ENCODE measurements at places on chromosomes 3 and 15. TPM values are rescaled to one million over a fixed set of nuclear protein-coding genes. Genes with fewer than 3 reads are reported as not detected.

GRCh38 chr3:45799586-45799985 is 3.2 kb upstream of the SLC6A20 start:
- H3K27me3 ChIP-seq, result peaks cover 36% of the 10 kb centered on the region
- H3K4me1 ChIP-seq, result peaks cover 6% of the 10 kb centered on the region
- DNase-seq, result no peak
- no peak overlapping the region for H3K4me3 ChIP-seq
- no peaks in the 10 kb centered on the region for H3K36me3 ChIP-seq

DNA sequence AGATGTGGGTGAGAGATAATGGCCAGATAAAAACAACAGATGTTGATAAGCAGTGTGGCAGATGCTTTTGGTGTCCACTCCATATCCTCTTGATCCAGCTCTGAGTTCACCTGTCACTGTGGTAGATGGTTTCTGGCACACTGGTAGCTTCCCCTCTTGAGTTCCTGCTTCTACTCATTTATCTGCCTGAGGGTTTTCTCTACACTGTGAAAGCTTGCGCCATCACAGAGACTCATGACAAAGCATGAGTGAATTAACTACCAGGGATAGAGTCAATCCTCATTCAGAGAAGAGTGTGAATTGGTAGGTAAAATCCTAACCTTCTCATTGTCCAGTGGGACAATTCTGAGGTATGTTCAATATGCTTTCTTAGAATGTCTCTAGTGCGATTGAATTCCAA is 50.0 kb upstream of the ARHGEF26 start:
- DNase-seq, result no peak
- H3K4me3 ChIP-seq, result no peak overlapping the region
- no peaks in the 10 kb centered on the region for H3K4me1 ChIP-seq
- H3K36me3 ChIP-seq, result no peaks in the 10 kb centered on the region

DNA sequence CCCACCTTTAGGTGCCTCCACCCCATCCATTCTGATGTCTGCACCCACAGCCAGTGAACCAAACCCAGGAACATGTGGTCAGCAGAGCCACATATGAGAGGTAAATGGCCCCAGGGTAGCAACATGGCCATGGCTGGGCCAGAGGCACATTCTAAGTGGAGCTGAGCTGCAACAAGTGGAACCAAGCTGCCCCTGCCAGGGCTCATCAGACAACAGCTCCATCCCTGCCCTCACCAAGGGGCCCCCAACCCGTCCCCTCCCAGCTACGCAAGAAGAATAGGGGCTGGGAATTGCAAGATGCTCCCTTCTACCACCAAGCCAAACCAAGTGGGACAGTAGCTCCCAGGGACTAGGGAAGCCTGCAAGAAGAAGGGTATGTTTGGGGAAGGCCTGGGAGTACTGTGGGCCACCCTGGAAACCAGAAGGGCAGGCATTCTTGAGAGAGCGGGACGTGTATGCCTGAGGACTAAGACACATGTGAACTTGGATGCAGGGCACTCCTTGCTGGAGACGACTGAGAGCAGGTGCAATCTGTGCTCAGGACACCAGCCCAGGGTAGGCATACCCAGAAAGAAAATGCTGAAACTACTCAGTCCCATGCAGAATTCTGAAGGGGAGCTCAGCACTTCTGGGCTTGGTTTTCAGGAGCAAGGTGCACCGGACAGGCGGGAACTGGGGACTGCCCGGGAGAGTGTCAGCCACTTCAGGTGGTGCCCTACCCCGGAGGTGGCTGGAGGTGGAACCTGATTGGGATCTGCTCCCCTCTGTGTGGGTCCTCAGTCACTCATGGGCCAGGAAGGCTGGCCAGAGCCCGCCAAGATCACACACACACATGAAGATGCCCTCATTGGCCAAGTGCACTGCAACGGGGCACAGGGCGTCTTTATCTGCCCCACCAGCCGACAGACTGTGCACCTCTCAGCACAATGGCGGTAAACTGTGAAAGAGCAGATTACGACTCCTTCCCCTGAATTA is 9.5 kb downstream of the MYL3 start:
- H3K27me3 ChIP-seq, result no peaks in the 10 kb centered on the region
- peak; percentile 6 for DNase-seq
- H3K36me3 ChIP-seq, result no peaks in the 10 kb centered on the region
- no peak overlapping the region for H3K4me3 ChIP-seq

GRCh38 chr3:150653110-150653561 is 50.0 kb downstream of the SELENOT start:
- no peak for DNase-seq
- H3K4me1 ChIP-seq, result peaks cover 10% of the 10 kb centered on the region
- H3K27me3 ChIP-seq, result peaks cover 3% of the 10 kb centered on the region
- no peak overlapping the region for H3K4me3 ChIP-seq

ANKRD34C gene
- total RNA-seq, result not detected

DNA sequence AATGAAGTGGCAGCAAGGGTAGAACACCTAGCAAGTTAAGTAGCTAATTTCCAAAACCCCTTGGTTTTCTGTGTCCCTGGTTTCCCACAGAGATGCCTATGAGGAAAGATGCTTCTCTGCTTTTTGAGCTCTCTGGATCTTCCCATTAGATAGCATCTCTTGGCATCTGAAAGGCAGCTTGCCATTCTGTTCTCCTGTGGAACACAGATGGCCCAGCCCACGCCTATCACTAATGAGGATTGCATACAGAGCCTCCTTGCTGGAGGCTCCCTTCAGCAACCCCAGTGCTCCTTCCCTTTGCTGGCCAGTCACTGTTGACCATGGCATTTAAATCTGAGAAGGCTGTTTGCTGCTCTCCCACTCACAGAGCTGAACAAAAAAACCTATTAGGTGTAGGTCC is 34.4 kb upstream of the ETV5 start:
- no peak for DNase-seq
- no peak overlapping the region for H3K27ac ChIP-seq
- no peak overlapping the region for H3K4me3 ChIP-seq
- peaks cover 26% of the 10 kb centered on the region for H3K27me3 ChIP-seq
- no peaks in the 10 kb centered on the region for H3K4me1 ChIP-seq

GRCh38 chr15:40893733-40894680 is at the start of gene VPS18:
Gene VPS18 (plus strand): TSS chr15:40894450. CDS start chr15:40894769, 319 bp downstream.
- no peaks in the 10 kb centered on the region for H3K27me3 ChIP-seq
- H3K4me1 ChIP-seq, result peaks cover 27% of the 10 kb centered on the region
- peak within 1 kb of the TSS; percentile 99 for H3K4me3 ChIP-seq

GRCh38 chr3:130424837-130425236 is 79.4 kb downstream of the COL6A5 start:
- H3K4me3 ChIP-seq, result no peak overlapping the region
- no peak for DNase-seq
- no peak overlapping the region for H3K27ac ChIP-seq
- no peaks in the 10 kb centered on the region for H3K4me1 ChIP-seq
- H3K27me3 ChIP-seq, result no peaks in the 10 kb centered on the region
- H3K36me3 ChIP-seq, result no peaks in the 10 kb centered on the region

IL17RE gene
- total RNA-seq, result 1.9 TPM

DNA sequence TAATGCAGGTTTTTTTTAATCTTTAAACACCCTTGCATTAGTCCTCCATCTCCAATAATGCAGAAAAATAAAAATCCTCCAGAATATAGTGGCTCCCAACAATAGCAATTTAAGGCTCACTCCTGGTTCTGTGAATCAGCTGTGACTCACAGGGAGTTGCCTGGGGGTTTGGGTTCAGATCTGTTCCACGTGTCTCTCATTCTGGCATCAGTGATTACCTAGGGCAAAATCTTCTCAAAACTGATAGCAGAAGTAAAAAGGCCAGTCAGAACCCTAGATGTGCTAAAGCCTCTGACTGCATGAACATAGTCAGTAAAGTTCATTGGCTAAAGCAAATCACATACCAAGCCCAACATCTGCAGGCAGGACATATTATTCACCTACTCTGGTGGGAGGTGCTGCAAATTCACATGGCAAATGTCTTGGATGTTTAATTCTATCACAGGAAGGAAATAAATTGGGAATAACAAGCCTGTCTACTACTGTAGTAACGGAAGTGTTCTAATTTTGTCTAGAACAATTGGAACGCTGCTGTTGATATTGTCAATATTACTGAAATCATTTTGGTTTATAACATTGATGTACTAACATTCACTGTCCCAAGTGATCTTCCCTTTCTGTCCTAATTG is 364.1 kb upstream of the CNTN4 start:
- no peak overlapping the region for H3K27ac ChIP-seq
- no peaks in the 10 kb centered on the region for H3K4me1 ChIP-seq
- no peaks in the 10 kb centered on the region for H3K27me3 ChIP-seq

GRCh38 chr3:84967767-84968581 is 9.2 kb downstream of the CADM2 start:
- H3K4me1 ChIP-seq, result no peaks in the 10 kb centered on the region
- no peak for DNase-seq
- no peaks in the 10 kb centered on the region for H3K36me3 ChIP-seq
- peaks cover 3% of the 10 kb centered on the region for H3K27me3 ChIP-seq
- no peak overlapping the region for H3K27ac ChIP-seq
- H3K4me3 ChIP-seq, result no peak overlapping the region

DNA sequence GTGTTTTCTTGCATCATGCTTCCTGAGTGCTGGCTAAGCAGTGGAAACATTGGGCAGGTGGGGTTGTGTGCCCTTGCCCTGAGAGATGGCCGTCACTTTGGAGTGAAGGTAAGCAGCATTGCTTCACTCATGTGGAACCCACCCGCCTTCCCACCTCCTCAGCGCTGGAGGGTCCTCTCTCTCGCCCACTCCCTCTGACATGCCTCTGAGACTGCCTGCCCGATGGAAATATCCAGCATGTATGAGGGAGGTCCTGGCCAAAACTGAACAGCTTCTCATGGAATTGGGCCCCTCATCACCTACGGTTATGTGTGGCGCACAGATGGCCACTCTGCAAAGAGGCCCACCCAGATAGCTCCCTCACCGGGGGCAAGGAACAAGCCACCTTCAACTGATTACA is 48.6 kb downstream of the SMAD3 start:
- H3K36me3 ChIP-seq, result peaks cover 23% of the 10 kb centered on the region
- H3K27me3 ChIP-seq, result no peaks in the 10 kb centered on the region
- peak overlapping the region; percentile 95 for H3K27ac ChIP-seq

Measured in activated CD4-positive, alpha-beta memory T cell treated with anti-CD3 and anti-CD28 coated beads for 36 hours (primary cell).